CD4-positive, alpha-beta T cell treated with Interleukin-4 for 4 hours (primary cell): ENCODE measurements at places on chromosomes 5 and 9.

GRCh38 chr9:90568667-90569066 is 74.0 kb downstream of the DIRAS2 start:
- no peak for DNase-seq

GRCh38 chr9:120603010-120603409 is 23.0 kb upstream of the CDK5RAP2 start:
- no peak for DNase-seq

- DNase-seq: no peak
Observed at GRCh38 chr5:139263536-139263935, 30.0 kb upstream of the MATR3 start.

DNA sequence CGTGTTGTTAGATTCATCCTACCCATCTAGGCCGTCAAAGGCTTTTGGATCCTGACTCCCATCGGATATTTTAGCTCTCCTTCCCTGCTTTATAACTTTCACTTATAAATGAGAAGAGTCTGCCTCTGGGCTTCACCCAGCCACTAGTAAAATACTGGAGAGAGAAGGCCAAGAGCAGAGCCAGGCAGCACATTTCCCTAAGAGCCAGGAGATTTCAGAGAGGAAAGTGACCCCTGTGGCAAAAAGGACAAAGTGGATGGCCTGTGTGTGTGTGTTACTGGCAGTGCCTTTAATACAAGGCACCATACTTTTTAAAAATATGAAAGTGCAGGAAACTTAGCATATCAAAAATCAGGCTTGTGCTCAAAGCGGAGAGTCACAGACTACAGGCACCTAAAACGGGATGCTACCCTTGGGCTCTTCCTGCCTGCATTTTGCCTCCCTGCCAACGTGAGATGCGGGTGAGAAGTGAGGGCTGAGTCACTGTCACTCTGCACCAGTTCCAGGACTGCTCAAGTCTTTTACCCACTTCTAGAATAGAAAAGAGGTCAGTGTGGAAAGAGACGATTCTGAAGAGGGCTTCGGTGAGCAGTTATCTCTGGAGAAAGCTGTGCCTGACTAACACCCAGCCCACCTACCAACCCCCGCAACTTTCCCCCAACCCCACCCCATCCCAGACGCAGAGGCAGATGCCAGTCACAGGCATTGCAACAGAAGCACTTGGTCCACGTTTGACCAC is 15.9 kb downstream of the NFIL3 start:
- no peak for DNase-seq

DNA sequence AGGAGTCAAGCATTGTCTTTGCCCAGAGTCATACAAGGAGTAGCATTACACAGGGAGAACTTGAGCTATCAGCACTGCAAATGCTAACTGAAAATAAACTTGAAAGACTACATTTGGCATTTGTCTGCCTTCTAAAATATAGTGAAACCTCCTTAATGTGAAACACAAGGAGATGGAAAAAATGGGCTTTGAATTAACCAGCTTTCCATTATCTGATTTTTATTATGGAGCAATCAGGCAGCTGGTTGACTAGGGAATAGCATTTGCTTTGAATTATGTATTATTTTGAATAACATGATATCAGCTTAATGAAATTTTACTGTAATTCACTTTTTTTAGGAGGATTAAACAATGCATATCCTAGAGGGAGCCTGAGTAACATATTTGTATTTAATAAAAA is 130.8 kb downstream of the GDNF start:
- no peak for DNase-seq

GRCh38 chr5:16549491-16550206 is 67.1 kb downstream of the RETREG1 start:
- no peak for DNase-seq
